Spleen (tissue), 13 donors: ENCODE measurements at places on chromosomes 5 and 9.
A peak's percentile ranks its signal among the peaks of the same experiment; 100 is the strongest.

GRCh38 chr5:126852091-126852571, 75.2 kb downstream of the LMNB1 start:
- H3K4me3 ChIP-seq: no peak overlapping the region
- peak overlapping the region; percentile 59 for H3K27ac ChIP-seq
- DNase-seq: no peak
- no peaks in the 10 kb centered on the region for H3K36me3 ChIP-seq

DNA sequence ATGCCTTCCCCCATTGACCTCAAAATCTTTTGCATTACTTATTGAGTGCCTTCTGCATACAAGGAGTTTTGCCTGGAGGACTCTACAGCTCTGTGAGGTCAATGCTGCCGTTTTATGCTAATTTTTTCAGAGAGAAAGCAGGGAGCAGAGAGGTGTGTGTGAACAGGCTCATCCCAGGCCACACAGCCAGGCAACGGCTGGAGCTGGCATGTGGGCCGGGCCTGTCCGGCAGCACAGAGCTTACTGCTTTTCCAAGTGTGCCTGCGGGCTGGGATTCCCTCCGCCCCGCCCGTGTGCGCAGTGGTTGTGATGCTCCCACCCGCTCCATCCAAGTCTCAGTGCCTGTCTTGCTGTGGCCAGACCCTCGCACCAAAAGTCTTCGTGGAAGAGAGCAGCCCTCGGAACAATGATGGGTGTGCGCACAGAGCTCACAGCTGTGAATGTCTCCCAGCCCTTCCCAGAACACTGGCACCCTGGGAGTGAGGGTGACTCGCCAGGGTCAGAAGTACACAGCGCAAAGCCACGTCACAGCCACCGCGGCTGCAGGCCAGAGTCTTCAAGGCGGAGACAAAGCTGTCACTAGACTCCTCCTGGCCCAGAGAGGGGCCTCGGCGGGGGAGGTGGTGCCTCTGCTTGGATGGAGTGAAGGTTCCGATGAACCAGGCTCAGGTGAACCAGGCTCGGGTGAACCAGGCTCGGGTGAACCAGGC, 82.8 kb downstream of the COL5A1 start:
- DNase-seq: no peak
- no peaks in the 10 kb centered on the region for H3K27me3 ChIP-seq
- peaks cover 6% of the 10 kb centered on the region for H3K4me1 ChIP-seq
- no peak overlapping the region for H3K27ac ChIP-seq
- H3K4me3 ChIP-seq: no peak overlapping the region

DNA sequence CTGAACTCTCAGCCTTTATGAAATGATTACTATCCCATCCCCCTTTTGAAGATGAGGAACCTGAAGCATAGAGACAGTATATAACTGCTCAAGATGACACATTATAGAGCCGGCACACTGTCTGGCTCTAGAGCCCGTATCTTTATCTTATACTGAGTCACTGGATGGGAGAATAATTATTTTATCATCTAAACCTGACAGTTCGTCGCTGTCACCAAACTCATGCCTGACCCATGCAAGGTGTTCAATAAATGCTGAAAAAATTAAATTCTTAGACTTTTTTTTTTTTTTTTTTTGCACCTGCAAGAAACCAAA, 38.8 kb downstream of the HOMER1 start:
- H3K36me3 ChIP-seq: no peaks in the 10 kb centered on the region
- H3K4me1 ChIP-seq: no peaks in the 10 kb centered on the region
- no peak for DNase-seq
- H3K27ac ChIP-seq: no peak overlapping the region
- H3K4me3 ChIP-seq: no peak overlapping the region
- H3K27me3 ChIP-seq: no peaks in the 10 kb centered on the region

DNA sequence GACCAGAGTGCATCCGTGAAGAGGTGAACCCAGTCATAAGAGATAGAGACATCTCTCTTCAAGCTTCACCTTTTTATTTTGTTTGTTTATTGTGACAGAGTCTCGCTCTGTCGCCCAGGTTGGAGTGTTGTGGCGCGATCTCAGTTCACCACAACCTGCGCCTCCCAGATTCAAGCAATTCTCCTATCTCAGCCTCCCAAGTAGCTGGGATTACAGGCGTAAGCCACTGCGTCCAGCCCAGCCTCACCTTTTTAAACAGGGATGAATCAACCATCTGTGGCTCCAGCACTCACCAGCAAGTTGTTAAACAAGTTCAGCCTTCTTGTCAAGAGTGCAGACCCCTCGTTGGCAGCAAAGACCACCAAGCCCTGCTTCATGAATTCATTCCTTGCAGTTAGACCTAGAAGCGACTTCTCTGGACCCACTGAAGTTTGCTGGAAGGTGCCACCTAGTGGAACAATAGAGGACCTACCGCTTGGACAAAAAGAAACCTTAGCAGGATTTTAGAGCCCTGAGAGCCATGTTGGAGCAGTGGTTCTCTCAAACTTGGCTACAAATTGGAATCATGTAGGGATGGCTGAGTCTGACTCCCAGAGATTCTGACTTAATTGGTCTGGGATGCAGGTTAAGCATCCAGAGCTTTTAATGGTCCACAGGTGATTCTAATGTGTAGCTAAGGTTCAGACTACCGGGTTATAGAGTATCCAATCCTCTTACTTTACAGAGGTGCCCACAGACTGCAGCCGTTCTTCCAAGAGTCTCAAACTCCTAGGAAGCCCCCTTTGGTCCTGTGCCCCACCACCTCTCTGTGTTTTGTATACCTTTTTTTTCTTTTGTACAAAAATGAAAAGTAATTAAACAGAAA, 10.5 kb upstream of the GALNT10 start:
- no peak overlapping the region for H3K4me3 ChIP-seq
- H3K27me3 ChIP-seq: no peaks in the 10 kb centered on the region
- DNase-seq: no peak

DNA sequence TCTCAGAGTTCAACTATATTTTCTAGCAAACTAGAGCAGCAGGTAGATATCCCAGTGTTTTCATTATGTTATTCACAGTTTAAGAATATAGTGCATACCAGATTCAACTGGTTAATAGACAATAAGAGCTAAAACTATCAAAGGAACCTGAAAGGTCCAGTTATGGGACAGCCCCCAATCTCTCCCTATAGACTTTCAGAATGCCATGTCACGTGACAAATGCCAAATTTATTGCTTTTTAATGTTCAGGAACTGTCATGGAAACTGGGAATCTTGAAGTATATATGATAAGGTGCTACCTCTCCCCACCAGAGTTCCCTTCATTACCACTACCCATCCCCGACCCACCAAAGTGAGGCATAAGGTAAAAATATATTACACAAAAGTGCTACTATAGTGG, 629.0 kb upstream of the SEMA6A start:
- no peaks in the 10 kb centered on the region for H3K27me3 ChIP-seq
- no peak overlapping the region for H3K27ac ChIP-seq
- no peaks in the 10 kb centered on the region for H3K4me1 ChIP-seq
- no peak for DNase-seq

- H3K27me3 ChIP-seq: no peaks in the 10 kb centered on the region
- no peaks in the 10 kb centered on the region for H3K4me1 ChIP-seq
- H3K36me3 ChIP-seq: no peaks in the 10 kb centered on the region
- DNase-seq: no peak
Measured at GRCh38 chr9:106035806-106036205, 341.5 kb downstream of the TMEM38B start.

GRCh38 chr9:112443200-112443599, 43.4 kb upstream of the KIAA1958 start:
- H3K27me3 ChIP-seq: no peaks in the 10 kb centered on the region
- DNase-seq: no peak
- no peak overlapping the region for H3K27ac ChIP-seq
- H3K36me3 ChIP-seq: peaks cover 57% of the 10 kb centered on the region
- H3K4me1 ChIP-seq: peaks cover 12% of the 10 kb centered on the region

DNA sequence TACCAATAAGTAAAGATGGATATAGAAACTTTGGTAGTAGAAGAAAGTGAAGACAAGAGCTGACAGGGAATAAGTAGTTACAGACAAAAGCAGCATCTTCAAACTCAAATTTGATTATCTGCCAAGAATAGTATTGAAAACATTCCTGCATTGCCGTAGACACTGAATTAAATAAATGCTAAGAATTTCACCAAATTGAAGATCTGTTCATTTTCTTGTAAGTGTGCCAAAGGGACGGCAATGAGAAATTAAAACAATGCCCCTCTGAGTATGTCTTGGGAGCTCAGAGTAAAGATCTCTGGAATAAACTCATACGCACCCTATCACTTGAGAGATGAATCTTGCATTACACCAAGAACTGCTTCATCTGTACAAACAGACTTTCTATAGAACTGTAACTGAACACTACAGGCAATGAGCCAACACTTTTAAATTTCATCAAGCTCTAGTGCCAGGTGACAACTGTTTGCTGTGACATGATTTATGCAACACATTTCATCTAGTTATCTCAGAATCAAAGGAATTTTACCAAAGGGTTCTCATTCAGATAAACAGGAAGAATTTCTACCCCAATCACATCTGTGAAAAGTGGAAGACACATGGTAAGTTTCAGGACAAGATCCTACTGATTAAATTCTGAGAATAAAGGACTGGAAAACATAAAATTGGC, 66.9 kb downstream of the RFX3 start:
- H3K4me1 ChIP-seq: no peaks in the 10 kb centered on the region
- DNase-seq: no peak
- no peak overlapping the region for H3K4me3 ChIP-seq
- H3K27ac ChIP-seq: no peak overlapping the region
- H3K27me3 ChIP-seq: no peaks in the 10 kb centered on the region
- H3K36me3 ChIP-seq: no peaks in the 10 kb centered on the region

DNA sequence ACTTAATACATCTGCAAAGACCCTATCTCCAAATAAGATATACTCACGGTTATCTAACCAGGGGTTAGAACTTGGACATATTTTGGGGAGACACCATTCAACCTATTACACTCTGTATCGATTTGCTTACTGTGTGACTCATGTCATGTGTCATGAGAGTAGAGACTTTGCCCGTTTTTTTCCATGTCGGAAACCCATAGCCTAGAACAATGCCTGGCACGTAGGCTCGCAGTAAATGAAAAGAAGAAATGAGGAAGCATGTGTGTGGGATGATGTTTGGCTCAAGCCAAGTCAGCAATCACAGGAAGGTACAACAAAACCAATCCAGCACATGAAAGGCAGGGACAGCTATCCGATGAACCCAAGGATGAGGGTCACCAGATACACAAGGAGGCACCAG, 94.6 kb upstream of the DNAH5 start:
- no peaks in the 10 kb centered on the region for H3K36me3 ChIP-seq
- DNase-seq: no peak
- no peaks in the 10 kb centered on the region for H3K27me3 ChIP-seq
- H3K4me1 ChIP-seq: peaks cover 6% of the 10 kb centered on the region
- no peak overlapping the region for H3K4me3 ChIP-seq

DNA sequence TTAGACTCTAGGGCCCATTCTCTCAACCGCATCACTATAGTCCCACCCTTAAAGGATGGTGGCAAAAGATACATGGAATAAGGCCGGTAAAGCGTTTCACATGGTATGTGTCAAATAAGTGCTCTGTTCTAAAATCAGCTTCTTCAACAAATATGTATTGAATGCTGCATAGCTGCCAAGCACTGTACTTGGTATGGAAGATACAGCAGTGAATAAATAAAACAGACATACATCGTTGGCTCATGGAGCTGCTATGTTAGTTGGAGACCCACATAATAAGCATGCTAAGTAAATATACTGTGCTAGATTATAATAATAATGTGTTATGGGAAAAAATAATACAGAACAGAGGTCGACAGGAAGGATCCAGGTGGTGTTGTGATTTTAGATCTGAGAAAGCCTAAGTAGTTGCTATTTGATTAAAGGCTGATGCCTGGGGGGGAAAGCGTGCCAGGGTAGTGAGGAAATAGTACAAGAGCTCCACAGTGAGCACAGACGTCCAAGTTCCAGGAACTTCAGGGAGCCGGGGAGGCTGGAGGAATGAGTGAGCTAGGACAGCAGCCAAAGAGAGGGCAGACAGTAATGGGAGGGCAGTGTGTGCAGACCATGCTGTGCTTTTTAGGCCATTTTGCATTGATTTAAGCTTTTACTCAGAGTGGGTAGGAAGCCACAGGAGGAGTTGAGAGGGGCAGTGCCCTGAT, 93.7 kb downstream of the JAKMIP2 start:
- no peaks in the 10 kb centered on the region for H3K36me3 ChIP-seq
- H3K27me3 ChIP-seq: no peaks in the 10 kb centered on the region
- DNase-seq: no peak
- H3K4me1 ChIP-seq: no peaks in the 10 kb centered on the region
- H3K27ac ChIP-seq: no peak overlapping the region

- no peak for DNase-seq
- no peaks in the 10 kb centered on the region for H3K36me3 ChIP-seq
Measured at GRCh38 chr5:171422495-171422894, 3.0 kb downstream of the FGF18 start.

DNA sequence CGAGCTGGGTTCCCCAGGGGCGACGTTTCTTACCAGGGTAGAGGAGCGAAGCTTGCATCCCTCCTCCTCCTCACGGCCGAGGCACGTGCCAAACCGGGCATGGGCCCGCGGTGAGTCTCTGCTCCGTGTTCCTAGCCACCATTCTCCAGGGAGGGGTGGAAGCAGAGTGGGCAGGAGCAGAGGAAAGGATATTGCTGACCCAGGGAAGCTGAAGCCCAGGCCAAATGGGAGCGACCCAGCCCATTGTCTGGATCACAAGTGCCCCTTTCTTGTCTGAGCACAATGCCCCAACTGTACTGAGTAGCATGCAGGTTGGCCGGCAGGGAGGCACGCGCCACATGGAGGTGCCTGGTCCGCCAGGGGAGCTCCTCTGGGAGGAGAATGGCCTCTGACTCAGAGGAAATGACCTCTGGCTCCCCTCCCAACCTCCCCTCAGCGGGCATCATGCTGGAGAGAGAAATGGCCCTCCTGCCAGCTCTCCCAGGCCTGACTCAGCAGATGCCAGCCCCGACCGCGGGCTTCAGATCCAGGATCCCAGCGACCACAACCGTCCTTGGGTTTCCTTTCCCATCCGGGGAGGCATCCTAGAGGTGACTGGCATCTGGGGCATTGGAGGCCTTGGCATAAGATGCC, 1.1 kb downstream of the PRR7 start:
- H3K36me3 ChIP-seq: peaks cover 10% of the 10 kb centered on the region
- peak overlapping the region; percentile 61 for H3K4me3 ChIP-seq
- DNase-seq: peak; percentile 87

GRCh38 chr9:124257070-124257843, 492 bp upstream of the NEK6 start:
- H3K27me3 ChIP-seq: no peaks in the 10 kb centered on the region
- no peaks in the 10 kb centered on the region for H3K36me3 ChIP-seq
- H3K4me1 ChIP-seq: peaks cover 68% of the 10 kb centered on the region
- H3K27ac ChIP-seq: peak overlapping the region; percentile 43
- peak overlapping the region; percentile 79 for H3K4me3 ChIP-seq
- DNase-seq: peak; percentile 80

GRCh38 chr5:28543473-28544098, 1505.2 kb upstream of the CDH9 start:
- no peaks in the 10 kb centered on the region for H3K27me3 ChIP-seq
- H3K4me1 ChIP-seq: no peaks in the 10 kb centered on the region
- H3K4me3 ChIP-seq: no peak overlapping the region
- H3K27ac ChIP-seq: no peak overlapping the region
